GM18507 (cell line): ENCODE measurements at places on chromosomes 1 and 21.
A peak's percentile ranks its signal among the peaks of the same experiment; 100 is the strongest.

DNA sequence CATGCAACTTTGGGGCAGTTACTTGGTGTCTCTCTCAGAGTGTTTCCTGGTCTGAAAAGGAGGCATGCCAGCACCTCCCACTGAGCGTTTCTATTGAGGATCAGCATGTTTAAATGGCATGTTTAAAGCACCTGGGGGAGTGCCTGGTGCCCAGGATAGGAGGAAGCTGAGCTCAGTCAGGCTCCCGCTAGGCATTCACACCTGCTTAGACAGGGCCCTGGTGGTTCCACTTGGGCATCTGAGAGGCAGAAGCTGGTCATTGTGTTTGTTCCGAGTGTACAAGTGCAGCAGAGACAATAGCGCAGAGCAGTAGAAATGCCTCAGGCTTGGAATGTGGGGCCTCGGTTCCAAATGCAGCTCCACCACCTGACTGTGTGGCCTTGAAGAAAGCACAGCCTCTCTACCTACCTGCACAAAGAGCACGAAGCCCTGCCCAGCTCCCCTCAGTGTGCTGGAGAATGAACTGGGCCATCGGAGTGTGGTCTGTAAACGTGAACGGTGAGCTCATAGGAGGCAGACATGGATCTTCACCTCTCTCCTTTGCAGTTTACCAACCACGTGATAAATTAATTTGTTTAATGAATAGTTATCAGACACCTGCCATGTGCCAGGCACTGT is 20.3 kb upstream of the TMEM222 start:
- no peak for DNase-seq

DNA sequence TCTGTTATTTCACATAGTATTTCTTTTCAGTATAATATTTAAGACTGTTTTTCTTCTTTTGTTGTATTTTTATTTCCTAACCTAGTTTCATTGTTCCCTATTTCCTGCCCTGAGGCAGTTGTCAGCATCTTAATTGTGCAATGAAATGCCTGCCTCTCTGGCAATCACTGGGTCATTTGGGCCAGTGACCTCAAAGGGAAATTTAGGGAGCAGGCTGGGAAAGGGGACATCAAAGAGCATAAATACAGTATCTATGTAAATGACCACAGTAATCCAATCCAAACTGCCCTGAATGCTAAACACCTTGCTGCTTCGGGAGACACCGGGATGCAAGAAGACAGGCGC is 147.8 kb downstream of the TLR5 start:
- no peak for DNase-seq

DNA sequence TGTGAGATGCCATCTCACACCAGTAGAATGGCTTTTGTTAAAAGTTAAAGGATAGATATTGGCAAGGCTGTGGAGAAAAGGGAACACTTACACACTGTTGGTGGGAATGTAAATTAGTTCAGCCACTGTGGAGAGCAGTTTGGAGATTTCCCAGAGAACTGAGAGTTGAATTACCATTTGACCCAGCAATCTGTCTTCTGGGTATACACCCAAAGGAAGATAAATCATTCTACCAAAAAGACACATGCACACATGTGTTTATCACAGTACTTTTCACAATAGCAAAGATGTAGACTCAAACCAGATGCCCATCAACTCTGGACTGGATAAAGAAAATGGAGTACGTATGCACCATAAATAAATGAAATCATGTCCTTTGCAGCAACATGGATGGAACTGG is 88.6 kb upstream of the LRRC8D start:
- no peak for DNase-seq

DNA sequence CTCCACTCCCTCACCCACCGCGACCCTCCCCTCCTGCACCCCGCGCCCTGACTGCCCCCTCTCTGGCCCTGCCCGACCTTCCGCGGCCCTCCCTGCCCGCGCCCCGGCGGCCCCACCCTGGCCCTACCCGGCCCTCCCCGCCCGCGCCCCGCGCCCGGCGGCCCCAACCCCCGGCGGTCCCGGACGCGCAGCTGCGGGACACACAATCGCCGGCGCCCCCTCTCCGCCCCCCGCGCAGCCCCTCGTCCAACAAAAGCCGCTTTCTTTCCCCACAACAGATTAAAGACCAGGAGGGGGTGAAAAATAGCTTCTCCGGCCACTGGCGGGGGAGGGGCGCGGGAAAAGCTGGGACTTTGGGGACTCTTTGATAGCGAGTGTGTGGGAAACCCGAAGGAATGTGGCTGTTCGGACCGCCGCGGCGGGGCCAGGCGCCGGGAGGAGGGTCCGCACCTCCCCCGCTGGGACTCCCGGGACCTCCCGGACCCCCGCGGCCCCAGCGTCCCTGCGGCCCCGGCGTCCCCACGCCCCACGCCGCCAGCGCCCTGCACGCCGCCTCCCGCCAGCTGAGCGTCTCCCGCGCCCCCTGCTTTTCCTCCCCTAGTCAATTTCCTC is 8.8 kb upstream of the ID3 start:
- DNase-seq = no peak

DNA sequence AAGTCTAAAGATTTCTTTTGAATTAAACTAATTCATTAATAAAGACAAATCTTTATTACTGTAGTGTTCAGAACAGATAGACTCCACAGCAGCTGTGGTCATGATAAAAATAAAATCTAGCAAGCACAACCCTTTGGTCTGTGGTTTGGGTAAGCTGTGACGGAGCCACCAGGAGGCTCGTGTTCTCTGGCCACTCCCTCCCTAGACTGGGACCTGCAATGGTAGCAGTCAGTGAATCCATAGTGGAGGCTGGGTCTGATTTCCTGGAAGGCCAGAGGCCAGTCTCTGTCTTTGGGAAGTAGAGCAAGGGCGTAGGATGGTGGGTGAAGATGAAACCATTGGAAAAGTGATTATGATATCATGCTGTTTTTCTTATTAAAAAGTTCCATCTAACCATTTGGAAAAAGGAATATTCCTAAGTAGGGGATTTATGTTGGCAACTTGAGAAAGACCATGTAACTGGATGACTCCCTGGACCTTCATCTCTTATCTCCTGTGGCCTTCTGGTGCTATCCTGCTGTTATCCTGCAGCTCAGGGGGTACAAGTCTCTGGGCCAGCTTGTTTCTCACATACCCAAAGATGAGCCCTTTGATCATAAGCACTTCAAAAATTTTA is 39.0 kb downstream of the TENT5C start:
- no peak for DNase-seq

GRCh38 chr1:23979881-23980727 is at the start of gene SRSF10:
Gene SRSF10, minus strand, starts transcription at chr1:23980327. Its CDS starts 72 bp downstream, at chr1:23980255.
- DNase-seq = peak; percentile 95

DNA sequence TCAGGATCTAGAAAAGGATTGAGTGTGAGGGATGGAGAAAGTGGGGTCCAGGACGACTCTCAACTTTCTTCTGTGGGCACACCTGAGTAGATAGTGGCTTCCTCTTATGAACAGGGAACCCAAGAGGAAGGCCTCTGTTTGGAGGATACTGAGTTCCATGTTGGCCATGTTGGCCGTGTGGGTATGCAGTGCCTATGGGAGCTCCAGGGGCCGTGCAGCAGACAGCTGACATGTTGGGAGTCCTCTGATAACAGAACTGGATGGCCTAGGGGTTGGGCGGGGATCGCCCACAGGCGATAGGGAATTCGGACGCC is 43.0 kb downstream of the TMEM53 start:
- no peak for DNase-seq

- DNase-seq = no peak
Measured at GRCh38 chr1:178941261-178941689, 70.4 kb upstream of the ANGPTL1 start.

DNA sequence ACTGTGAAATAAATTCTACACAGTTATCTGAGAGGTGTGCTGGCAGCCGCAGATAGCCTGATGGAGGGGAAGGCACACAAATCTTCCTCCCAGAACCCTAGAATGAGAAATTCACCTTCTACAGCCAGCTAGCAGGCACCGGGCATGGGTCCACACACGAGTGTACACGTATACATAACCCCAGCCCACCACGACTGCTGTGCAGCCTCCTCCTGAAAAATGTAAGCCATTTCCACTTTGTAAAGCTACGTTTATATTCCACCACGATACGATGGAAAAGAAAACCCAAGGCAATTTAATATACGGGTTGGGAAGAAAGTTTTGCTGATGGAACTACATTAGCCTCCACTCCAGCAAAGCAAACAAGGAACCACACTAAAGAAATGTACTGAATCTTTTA is 1.8 kb downstream of the BTG3 start:
- DNase-seq = no peak

GRCh38 chr1:29455781-29456180 is 219.5 kb downstream of the PTPRU start:
- no peak for DNase-seq

DNA sequence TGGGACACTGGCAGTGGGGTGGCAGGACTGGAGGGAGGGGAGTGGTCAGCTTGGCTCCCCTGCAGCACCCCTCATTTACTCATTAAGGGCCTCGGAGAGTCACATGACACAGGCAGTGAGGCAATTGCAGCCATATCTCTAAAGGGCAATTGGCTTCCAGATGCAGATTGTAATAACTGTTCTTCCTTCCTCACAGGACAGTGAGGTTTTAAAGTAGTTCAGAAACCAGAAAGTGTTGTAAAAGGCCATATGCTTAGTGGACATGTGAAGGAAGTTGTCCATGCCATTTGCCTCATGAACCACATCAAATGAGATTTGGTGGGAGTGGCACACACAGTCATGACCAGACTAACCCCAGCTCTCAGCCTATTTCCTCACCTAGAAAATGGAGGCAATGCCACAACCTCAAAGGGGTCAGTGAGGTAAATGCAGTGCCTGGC is 11.1 kb downstream of the MTX1 start:
- DNase-seq = no peak

DNA sequence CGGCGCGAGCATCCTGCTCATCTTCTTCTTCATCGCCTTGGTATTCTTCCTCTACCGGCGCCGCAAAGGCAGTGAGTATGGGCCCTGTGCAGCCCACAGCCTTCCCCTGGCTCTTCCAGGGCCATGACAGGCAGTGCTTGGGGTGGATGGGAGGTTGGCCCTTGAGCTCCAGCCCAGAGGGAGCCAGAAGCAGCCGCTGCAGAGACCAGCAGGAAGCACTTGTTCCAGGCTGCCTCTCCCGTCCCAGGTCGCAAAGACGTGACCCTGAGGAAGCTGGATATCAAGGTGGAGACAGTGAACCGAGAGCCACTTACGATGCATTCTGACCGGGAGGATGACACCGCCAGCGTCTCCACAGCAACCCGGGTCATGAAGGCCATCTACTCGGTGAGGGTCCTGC is 87.3 kb upstream of the CD1D start:
- no peak for DNase-seq

DNA sequence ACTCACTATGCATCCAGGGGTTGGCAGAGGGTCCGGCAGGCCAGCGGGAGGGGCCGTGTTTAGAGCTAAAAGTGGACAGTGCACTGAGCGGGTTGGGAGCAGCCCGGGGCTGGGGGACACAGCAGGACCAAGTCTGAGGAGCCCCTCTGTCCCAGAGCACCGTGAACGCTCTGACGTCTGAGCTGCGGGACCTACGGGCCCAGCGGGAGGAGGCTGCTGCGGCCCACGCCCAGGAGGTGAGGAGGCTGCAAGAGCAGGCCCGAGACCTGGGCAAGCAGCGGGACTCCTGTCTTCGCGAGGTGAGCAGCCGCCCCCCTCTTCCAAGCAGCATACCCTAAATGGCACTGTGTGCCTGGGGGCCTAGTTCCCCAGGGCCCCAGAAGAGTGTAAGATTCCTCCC is 25.8 kb downstream of the MFAP2 start:
- no peak for DNase-seq

GRCh38 chr1:92768296-92768695 is 16.6 kb downstream of the EVI5 start:
- DNase-seq = no peak

GRCh38 chr1:182702826-182703524 is 18.6 kb upstream of the RGS8 start:
- DNase-seq = no peak

- no peak for DNase-seq
Measured at GRCh38 chr1:6912518-6912917, 127.3 kb downstream of the CAMTA1 start.

DNA sequence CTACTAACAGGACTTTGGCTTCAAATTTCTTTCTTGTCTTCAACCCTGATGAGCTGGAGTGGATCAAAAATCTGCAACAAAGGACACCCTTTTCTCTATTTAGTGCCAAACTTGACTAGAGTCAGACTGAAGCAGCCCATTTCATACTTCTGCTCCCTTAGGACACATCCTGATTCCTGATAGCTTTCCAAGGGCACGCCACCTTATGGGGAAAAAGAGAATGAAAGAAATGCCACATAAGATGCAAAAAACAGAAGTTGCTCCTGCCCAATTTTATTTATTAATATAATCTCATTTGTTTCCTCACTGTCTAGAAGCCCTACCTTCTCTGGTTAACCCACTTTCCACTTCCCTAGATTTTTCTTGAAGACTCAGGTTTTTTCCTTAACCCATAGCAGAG is 72.7 kb upstream of the NBPF4 start:
- no peak for DNase-seq

GRCh38 chr1:221166559-221167318 is 287.5 kb downstream of the HLX start:
- DNase-seq = no peak

DNA sequence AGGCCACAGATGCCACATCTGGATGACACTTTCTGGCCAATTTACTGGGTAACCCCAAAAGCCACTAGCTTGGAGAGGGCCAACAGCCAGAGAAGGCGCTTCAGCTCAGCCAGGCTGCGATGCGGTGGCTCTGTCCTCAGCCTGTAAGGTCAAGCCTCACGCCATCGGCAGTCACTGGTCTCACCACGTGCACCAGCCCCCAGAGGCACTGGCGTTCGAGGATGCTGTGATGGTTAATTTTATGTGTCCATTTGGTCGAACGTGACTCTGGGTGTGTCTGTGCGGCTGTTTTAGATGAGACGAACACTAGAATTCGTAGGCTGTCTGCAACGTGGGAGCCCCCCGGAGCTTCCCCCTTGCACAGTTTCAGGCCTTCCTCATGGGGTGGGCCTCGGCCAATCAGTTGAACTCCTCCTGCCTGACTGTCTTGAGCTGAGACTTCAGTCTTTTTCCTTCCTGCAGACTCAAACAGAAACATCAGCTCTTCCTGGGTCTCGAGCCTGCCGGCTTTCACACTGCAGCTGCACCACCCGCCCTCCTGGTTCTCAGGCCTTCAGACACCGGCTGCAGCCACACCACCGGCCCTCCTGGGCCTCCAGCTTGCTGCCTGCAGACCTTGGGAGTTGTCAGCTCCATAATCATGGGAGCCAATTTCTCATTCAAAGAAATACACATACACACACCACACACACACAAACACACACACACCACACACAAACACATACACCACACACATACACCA is 41.6 kb upstream of the SLC45A1 start:
- peak; percentile 17 for DNase-seq
